ENCODE measurements at places on chromosomes 5 and 9. TPM values are rescaled to one million over a fixed set of nuclear protein-coding genes. Genes with fewer than 3 reads are reported as not detected.

Gene GPR150
- not detected for total RNA-seq

Gene PARP8
- 9.5 TPM for total RNA-seq

Gene NEUROG1
- total RNA-seq, result not detected

Gene CDC25C
- total RNA-seq, result 8.8 TPM

Gene G3BP1
- total RNA-seq, result 124 TPM

Gene PCDHGB7
- total RNA-seq, result 4.1 TPM

Gene ADAMTS12
- total RNA-seq, result 1.6 TPM

Gene CDX1
- not detected for total RNA-seq

Gene ALDH1B1
- total RNA-seq, result 26.5 TPM

Gene PCA3
- not detected for total RNA-seq

Gene ABLIM3
- total RNA-seq, result 7.6 TPM

Gene GDF9
- 0.14 TPM for total RNA-seq

Gene NTNG2
- 0.07 TPM for total RNA-seq

Gene HTR4
- total RNA-seq, result not detected

Gene LCN9
- total RNA-seq, result not detected

Gene BRD3
- total RNA-seq, result 11.2 TPM

Gene FCN2
- not detected for total RNA-seq

Gene IQGAP2
- not detected for total RNA-seq

Gene OR13C8
- not detected for total RNA-seq

Gene FREM1
- total RNA-seq, result 0.05 TPM

Gene CDO1
- total RNA-seq, result not detected

Gene PRELID2
- 12.2 TPM for total RNA-seq

Gene LHX3
- total RNA-seq, result not detected

Gene SH2D3C
- total RNA-seq, result not detected

Gene MYOZ3
- not detected for total RNA-seq

Gene EMB
- 28.4 TPM for total RNA-seq

Gene CCL28
- 1.2 TPM for total RNA-seq

Gene GADD45G
- total RNA-seq, result 0.28 TPM

Gene PCDHGA6
- 0.63 TPM for total RNA-seq

Gene GNAQ
- 18.6 TPM for total RNA-seq

Gene PCDHB13
- total RNA-seq, result 0.14 TPM

Gene CHSY3
- total RNA-seq, result 0.56 TPM

Gene AGXT2
- not detected for total RNA-seq

Gene PRDM9
- total RNA-seq, result not detected

Gene VCAN
- total RNA-seq, result 81.1 TPM

Gene FAXDC2
- 5.8 TPM for total RNA-seq

Gene SPAG8
- total RNA-seq, result not detected

Gene SHISAL2B
- total RNA-seq, result not detected

Gene NXNL2
- 0.23 TPM for total RNA-seq

Gene GGTA1
- total RNA-seq, result 0.14 TPM

Gene SPINK6
- 10.8 TPM for total RNA-seq

Gene PPP2R2B
- total RNA-seq, result not detected

Gene BOD1
- 46.4 TPM for total RNA-seq

Gene ZFP62
- total RNA-seq, result 12.8 TPM

Gene KIF20A
- total RNA-seq, result 39.3 TPM

Gene FSTL4
- 0.33 TPM for total RNA-seq

Gene BTNL8
- total RNA-seq, result not detected

Gene LCN1
- total RNA-seq, result not detected

Gene SPATA31D4
- total RNA-seq, result not detected

Gene ZFP37
- total RNA-seq, result 1.1 TPM

Gene ANKRD34B
- total RNA-seq, result not detected

Gene ARRDC1
- total RNA-seq, result 104 TPM

Gene PRSS3
- 77.0 TPM for total RNA-seq

Gene KIF4B
- not detected for total RNA-seq

Gene RACK1
- 2,458 TPM for total RNA-seq

Gene SHC3
- total RNA-seq, result 5.8 TPM

Gene UBAC1
- 54.4 TPM for total RNA-seq

Gene SLC25A48
- total RNA-seq, result not detected

Gene SHROOM1
- total RNA-seq, result 2.4 TPM
